Central memory CD4-positive, alpha-beta T cell (primary cell): ENCODE measurements at places on chromosomes 3 and 15.

GRCh38 chr15:66878761-66879160, 176.7 kb downstream of the SMAD6 start:
- no peak for DNase-seq

GRCh38 chr15:101530224-101530958, 40.9 kb upstream of the PCSK6 start:
- DNase-seq, result no peak

- no peak for DNase-seq
Observed at GRCh38 chr3:46681856-46682540, 11.5 kb downstream of the ALS2CL start.

- no peak for DNase-seq
Observed at GRCh38 chr3:18778598-18778997, 353.5 kb upstream of the SATB1 start.

GRCh38 chr3:87766721-87767120, 292.1 kb downstream of the CGGBP1 start:
- no peak for DNase-seq

- no peak for DNase-seq
Observed at GRCh38 chr3:13022348-13023234, 50.6 kb downstream of the IQSEC1 start.

DNA sequence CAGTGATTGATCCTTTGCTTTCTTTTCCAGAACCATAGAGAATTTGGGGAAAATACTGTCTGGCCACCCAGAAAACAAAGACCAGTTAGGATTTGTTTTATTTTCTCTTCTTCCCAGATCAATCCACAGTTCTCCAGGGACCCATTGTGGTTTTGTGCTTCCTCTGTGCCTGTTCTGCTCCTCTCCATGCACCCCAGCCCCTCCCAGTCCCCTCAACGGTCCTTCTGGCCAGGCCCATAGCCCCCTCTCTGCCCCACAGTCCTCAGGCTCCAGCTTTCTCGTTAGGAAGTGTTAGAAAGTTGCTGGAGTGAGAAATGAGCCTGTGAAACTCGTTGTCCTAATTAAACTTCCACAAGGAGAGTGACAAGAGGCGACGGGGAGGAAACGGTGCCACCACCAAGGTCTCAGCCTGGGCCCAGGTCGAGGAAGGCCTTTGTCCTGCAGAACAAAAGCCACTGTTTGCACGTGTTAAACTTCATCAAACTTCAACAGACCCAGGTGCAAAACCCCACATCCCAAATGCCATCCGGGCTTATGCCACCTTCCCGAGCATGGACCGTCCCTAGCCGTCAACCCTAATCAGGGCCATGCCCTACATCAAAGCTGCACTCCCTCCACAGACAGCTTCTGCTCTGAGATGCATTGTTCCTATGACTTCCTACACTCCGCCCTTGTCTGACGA, 18.7 kb upstream of the ALDH1A3 start:
- no peak for DNase-seq

DNA sequence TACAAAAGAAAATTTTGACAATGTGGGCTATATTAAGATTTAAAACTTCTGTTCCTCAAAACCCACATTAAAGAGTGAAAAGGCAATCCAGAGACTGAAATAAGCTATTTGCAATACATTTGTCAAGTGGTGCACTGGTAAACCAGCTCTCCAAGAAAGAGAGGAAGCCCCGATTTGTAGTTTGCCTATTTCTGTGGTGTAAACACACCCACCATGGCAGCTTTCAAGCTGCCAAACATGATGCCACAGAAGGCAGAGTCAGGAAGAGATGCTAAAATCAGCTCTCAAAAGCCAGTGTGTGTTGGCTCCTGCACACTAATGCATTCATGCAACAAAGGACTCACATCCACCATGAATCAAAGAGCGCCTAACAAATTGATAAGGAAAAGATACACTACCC, 17.5 kb downstream of the RFTN1 start:
- peak; percentile 35 for DNase-seq

- DNase-seq, result no peak
Observed at GRCh38 chr15:57298204-57298603, 78.1 kb upstream of the CGNL1 start.

DNA sequence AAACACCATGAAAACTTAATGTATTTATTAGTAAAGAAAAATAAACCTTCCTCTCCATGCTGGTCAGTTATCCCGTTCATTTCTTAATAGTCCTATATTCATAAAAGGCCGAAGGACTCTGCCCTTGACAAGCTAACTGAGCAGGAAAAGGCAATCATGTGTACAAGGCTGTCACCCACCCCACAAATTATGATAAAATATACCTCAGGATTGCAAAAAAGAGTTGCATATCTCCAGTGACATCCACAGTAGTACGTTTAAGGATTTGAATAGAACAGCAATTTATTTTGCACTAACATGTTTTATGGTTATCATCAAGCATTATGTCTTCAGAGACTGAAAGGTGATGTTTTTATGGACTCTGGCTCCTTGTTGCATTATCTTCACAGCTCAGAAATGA, 157.6 kb downstream of the FOXB1 start:
- no peak for DNase-seq

GRCh38 chr15:29477256-29477655, 207.6 kb upstream of the NSMCE3 start:
- no peak for DNase-seq

DNA sequence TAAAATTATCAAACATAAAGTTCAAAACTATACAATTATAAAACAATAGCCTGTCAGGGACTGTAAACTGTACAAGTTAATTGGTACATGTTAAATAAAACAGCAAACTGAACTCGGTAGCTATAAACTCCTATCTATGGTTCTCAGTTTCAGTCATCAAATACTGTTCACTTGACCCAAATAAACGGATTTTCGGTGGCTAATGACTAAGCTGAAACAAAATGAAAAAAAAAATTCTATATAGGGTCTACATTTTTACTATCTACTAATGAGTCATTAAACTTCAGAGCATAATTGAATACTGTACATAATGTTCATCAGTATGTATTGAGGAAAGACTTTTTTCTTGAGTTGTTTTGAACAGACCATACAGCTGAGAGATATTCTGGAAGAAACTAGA, 6.6 kb downstream of the PROK2 start:
- no peak for DNase-seq
